ENCODE measurements at places on chromosomes 6 and 20. TPM values are rescaled to one million over a fixed set of nuclear protein-coding genes. Genes with fewer than 3 reads are reported as not detected.

DNA sequence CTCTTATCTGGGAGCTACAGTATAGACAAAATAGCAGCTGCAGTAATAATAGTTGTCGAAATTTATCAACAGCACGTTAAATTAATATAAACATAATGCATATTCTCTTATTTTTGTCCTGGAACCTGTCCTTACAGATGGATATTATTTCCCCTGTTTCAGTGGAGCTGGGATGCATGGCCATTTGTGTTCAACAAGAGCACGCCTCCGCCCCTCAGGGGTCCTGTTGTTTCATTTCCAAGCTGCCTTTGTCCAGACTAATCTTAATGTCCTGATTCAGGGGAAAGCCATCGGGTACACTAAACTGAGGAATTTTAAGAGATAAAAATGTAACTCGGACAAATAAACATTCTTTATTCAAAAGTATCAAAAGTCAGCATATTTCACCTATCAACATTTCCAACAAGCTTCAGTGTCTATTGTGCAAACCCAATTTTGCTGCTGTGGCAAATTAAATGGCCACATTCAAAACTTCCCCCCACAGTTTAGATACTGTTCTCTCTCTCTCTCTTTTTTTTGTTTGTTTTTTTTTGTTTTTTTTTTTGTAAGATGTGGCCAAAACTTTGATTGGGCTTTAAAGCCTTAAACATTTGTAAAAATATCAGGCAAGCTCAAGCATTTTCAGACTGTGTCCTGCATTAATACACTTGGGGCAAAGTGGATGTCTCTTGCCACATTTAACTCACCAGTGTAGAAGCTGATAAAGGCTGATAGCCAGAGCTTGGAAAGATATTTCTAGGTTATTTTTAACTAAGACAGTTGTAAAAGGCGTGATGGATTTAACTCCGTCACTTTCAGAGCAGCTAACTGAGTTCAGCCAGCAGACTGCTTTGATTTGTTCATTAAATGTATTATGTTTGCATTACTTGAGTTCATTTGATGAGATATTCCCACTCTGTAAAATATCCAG is 112.5 kb upstream of the QKI start:
- no peak for DNase-seq

DNA sequence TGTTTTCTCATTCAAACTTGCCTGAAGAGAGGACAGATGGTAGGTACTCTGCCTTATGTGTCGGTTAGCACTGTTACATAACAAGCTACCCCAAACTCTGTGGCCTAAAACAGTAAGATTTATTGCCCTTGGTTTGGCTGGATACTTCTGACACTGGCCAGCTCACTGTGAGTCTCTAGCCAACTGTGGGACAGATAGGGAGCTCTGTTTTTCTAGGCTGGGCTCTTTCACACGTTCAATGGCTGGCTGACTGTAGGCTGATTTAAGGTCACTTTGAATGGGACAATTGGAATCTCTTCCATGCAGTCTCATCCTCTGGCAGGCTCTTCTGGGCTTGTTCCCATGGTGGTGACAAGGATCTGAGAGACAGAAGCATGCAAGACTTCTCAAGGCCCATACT is 39.4 kb upstream of the JAG1 start:
- no peak for DNase-seq

DNA sequence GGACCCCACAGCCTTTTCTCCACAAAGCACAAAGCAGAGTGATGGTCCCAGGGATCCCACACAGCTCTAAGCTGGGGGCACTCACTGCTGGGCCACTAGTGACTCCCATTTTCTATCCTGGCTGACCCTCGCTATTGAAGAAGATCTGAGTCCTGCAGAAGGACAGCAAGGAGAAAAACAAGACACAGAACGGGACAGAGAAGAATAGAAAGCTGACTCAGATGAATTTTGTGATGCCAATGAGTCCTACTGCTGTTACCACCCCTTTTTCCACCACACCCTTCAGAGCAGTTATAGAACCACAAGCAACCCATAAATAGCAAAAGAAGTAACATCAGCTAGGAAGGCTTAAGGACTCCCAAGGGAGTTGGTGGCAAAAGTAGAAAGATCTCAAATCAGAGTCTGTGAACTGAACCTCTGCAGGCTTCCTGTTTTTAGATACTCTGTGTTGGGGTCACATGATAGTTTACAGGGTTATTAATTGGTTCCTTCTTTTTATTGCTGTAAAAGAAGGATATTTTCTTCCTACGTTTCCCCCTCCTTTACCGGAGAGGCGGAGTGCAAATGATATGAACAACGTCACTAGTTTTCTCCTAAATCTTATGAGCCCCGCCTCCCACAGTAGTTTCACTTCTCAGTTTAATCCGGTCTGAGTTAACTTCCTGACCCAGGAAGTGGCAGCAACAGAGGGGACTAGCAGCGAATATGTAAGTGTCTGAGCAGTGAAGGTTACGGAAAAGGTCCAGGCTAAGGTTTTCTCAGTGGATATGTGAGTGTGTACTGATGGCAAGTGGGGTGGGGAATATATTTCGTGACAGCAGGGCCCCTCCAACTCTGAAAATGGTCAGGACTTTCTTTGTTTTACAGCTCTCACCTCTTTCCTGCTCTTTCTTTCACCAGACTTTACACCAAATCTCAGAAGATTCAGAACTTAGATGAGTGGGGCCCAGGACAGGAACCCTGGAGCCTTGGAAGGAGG is at the start of gene TRIM38:
Gene TRIM38 (plus strand): TSS at position 654 of the 979 bp plus-strand sequence. CDS start 3,721 bp downstream, outside the sequence.
- no peak for DNase-seq

DNA sequence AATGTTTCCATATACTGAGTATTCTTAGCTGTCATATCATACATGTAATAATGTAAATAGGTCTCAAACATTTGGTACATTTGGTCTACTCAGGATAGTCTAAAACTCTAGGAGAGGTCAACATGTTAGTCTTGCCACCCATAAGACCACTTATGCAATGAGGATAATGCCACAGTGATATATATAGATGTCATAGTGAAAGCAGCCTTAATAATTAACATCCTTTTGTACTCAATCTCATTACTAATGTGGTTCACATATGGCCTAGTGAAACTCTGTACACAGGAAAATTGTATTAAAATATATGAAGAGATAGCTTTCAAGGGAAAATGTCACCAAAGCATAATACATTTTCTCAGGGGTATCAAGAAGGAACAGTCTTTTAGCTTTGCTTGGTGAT is 577.9 kb downstream of the TFAP2B start:
- DNase-seq: no peak

DNA sequence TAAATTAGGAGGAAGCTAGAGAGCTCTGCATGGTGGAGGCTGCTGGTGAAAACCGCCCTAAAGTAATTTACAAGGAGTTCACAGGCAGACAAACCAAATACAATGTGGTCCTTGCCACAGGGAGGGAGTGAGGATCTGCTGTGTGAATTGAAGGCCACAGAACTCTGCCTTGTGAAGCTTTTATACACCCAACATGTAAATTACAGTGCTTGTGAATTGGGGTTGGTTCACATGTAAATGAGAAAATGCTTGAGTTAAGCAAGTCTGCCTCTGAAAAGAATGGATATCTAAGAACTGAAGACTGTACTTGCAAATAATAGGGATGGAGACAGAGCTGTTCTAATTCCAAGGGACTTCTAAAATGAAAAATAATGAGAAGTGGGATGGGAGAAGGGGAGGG is 194.2 kb downstream of the SLC35F1 start:
- DNase-seq: no peak

GRCh38 chr20:7627734-7628663 is 312.3 kb downstream of the HAO1 start:
- DNase-seq: no peak

- no peak for DNase-seq
Measured at GRCh38 chr6:34059136-34059731, 86.7 kb downstream of the GRM4 start.

GRCh38 chr20:54212226-54212625 is 4.3 kb downstream of the PFDN4 start:
- DNase-seq: no peak

DNA sequence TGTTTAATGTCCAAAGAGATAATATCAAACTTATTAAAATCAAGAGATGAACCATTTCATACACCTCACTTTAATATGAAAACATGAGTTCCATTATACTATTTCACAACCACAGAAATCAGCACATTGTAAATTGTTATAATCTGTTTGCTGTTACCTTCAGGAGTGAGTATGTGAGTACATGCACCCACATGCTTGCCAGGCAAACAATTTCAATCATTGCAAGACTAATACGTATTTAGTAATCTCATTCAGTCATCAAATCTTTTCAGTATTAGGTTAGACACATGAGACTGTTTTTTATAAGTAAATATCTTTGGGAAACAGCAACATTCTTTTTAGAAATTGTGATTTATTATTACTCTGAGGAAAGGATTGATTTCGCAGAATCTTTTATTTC is 9.3 kb upstream of the EPM2A start:
- DNase-seq: no peak

GPR63 gene
- 0.79 TPM for total RNA-seq

MUCL3 gene
- not detected for total RNA-seq

MAN1A1 gene
- total RNA-seq: 18.3 TPM
